ENCODE measurements at places on chromosomes 4 and X.

DNA sequence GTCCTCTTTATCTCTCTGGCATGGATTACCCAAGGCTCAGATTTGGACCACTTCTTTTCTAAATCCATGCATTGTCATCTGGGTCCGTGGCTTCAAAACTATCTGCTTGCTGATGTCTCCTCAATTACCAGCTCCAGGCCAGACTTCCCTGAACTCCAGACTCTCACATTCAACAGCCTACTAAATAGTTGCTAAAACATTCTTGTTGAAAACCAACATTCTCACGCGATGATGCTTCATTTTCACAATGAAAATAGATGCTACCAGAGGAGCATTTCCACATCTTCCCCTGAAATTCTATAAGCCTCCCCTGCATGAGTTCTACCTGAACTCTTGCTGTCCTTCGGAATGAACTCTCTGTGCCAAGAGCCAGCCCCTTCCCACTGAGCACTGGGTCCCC, 5.2 kb upstream of the TLR6 start:
- no peak for DNase-seq

GRCh38 chr4:154450966-154451365, 40.6 kb downstream of the DCHS2 start:
- no peak for DNase-seq

GRCh38 chr4:98473046-98473445, 185.4 kb downstream of the TSPAN5 start:
- DNase-seq: no peak

DNA sequence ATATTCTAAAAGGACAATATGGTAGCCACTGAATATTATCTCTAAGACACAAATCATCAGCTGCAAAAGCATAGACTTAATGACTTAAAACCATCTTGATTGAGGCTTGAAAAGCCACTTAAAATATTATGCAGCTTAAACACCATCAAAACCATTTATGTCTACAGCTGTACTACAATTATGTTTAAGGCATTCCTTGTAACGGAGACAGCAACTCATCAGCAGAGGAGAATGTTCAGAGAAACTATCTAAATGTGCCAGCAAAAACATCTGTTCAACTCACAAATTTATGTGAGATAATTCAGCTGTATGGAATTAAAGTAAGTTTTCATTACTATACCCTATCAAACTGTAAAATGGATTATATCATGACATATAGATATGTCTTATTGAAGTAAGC, 147.9 kb upstream of the CTSO start:
- no peak for DNase-seq

DNA sequence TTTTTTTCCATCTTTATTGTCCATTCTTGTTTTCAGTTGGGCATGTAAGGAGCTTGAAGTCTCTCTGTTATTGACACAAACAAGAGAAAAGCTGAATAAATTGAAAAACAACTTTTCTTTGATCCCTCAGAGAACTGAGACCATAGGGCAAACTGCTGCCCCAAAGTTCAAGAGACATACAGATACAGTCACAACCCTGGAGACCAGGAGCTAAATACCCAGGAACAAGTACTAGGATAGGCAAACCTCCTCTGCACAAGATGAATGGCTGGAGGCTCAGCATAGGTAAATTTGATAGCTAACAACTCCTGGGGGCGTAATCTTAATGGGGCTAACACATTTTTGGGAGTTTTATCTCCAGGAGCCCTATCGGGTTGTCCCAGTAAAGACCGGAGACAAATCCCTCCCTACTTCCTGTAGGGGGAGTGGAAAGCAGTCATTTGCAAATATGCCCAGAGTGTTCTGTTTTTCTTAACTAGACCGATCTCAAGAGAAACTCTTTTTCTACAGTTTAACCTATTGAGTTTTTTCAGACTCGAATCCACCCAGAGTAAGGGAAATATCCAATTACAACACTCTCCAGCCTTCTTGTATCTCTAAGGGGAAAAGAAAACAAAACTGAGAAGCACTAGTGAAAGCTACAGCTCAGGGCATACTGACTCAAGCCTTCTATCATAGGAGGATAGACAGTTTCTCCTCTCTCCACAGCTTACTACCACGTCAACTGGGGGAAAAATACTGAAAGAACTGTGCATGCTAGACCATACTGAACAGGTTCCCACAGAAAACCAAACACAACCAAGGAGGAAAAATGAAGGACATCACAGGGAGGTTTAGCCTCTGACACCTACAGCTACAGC, 23.1 kb downstream of the MAGEA8 start:
- DNase-seq: no peak

DNA sequence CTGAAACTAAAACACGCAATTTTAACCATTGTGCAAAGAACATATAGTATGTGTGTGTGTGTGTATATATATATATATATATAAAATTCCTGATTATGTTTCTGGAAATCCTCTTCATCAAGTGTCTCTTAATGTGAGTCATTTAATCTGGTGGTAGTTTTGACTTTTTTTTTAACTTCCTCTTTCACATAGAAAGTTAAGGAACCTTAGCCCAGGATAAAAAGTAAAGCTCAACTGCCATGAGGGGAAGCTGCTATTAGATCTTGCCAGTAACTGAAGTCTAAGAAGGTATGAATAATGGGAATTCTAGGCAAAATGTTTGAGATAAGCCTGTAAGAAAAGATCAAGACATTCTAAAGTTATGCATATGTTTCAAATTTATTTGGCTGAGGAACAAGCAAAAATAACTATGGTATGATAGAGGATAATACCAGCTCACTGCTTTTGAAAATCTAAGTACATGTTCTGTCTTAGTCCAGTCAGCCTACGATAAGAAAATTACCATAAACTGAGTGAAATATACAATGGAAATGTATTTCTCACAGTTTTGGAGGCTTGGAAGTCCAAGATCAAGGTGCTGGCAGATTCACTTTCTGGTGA, 757.0 kb downstream of the TRAM1L1 start:
- no peak for DNase-seq

- no peak for DNase-seq
Measured at GRCh38 chrX:22424919-22425318, 152.2 kb downstream of the CBLL2 start.

- DNase-seq: no peak
Measured at GRCh38 chrX:87924619-87925018, 407.0 kb downstream of the KLHL4 start.

DNA sequence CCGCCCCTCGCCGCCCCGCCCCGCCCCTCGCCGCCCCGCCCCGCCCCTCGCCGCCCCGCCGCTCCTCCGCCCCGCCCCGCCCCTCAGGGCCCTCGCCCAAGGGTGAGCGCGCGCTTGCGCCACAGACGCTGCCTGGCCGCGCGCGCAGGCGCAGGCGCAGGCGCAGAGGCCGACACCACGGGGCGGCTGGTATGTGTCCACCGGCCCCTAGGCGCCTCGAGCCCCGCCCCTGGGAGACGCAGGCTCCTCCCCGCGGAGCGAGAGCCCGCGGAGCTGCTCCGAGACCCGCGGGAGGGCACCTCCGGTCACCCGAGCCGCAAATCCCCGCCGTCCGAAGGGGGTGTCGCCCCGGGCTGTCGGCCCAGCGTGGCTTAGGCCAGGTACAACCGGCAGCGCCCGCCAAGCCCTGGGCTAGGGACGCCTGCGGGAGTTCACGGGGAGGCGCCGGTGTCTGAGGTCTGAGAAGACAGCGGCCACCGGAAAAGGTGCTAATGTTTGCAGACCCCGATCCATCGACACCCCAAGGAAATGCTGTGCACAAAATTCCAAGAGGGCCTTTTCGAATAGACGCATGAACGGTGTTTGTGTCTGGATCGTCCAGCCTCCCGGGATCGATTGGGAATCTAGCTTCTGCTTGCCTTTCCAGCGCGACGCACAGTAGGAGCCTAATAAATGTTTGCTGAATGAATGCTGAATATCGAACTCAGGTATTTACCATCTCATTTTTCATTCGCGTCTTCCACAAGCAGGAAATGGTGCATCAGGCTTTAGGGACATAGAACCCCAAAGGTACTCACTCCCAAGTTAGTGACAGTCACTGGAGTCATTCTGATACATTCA, 473 bp upstream of the CCNQ start:
- peak; percentile 84 for DNase-seq

GRCh38 chr4:153579410-153579809, 104.7 kb upstream of the TLR2 start:
- DNase-seq: no peak

GRCh38 chr4:69999420-69999819, 3.7 kb downstream of the STATH start:
- DNase-seq: no peak

DNA sequence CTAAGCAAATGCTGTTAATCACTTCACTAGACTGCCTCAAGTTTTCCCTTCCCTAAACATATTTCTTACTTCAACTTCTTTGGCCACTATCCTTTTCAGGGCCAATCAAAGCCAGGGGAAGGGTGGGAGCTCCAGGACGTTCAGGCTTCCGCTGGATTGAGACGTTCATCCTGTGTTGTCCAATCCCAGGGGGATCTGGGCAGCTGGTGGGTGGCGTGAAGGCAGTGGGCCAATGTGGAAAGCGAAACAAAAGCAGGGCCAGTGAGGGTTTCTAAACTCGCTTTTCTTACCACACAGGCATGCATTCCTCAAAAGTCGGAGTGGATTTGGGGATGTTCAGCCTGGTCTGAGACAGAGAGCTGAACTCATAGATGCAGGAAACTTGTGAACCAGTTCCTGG, 7.6 kb downstream of the CXCL13 start:
- DNase-seq: no peak

DNA sequence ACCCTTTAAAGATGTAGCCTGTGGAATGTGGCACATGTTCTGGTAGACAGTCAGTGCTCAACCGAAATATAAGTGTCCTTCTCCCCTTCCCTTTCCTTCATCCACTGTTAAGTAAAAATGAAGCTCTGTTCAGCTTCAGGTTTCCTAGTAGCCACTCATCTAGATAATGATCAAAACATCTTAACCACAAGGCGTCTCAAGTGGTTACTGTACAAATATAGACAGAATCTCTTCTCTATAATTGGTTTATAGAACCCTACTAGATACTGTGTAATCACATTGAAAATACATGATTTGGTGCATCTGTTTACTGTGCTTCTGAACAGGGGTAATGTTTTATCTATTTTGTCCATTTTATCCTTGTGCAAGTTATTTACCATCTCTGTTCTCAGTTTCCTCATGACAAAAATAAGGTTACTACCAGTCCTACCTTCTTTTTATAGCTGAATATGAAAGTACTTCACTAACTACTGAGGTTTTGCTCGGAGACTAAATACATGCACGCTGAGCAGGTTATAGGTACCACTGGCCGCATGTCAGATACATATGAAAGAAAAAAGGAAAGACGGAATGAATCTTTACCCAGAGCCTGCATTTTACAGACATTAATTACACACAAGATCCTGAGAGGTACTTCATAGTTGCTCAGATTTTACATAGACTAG, 20.3 kb upstream of the SLC25A4 start:
- DNase-seq: no peak

DNA sequence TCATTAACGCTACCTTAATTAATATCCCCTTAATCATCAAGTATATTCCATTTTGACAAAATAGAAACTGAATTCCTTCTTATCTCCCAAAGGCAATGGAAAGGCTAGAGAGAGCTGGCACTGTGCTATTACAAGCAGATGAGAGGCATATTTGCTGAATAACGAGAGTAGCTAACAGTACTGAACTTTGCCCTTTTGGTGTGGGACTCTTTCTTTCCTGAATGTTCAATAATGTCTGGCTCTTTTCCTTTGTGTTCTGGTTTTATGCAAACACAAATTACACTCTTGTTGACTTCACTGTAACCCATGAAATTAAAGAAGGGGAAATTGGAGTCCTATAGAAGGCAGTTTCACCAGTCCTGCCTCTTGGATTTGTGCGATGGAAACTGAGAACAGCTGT, 63.5 kb downstream of the SHROOM3 start:
- DNase-seq: no peak

- no peak for DNase-seq
Measured at GRCh38 chrX:102580891-102581290, 18.4 kb upstream of the ARMCX5 start.

- no peak for DNase-seq
Measured at GRCh38 chr4:1166509-1167243, 5.7 kb downstream of the SPON2 start.

GRCh38 chrX:71953946-71954345, 43.3 kb downstream of the NHSL2 start:
- DNase-seq: no peak

- DNase-seq: no peak
Measured at GRCh38 chrX:100358766-100359165, 51.3 kb downstream of the PCDH19 start.

DNA sequence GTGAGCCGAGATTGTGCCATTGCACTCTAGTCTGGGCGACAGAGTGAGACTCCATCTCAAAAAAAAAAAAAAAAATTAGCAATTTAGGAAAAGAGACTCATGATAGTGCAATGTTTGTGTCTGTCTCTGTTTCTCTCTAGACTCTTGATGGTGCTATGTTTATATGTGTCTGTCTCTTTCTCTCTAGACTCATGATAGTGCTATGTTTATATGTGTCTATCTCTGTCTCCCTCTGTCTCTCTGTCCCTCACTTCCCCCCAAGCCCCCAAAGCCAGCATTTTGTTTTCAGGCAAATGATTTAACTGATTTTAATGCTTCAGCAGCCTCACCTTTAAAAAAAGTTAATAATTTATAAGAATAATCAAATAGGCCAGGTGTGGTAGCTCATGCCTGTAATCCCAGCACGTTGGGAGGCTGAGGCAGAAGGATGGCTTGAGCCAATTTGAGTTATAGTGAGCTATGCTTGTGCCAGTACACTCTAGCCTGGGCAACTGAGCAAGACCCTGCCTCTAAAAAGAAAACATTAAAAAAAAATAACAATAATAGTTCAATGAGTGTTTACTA, 6.9 kb downstream of the MOB1B start:
- no peak for DNase-seq

- no peak for DNase-seq
Measured at GRCh38 chr4:149498246-149498645, 317.4 kb downstream of the IQCM start.

- DNase-seq: no peak
Measured at GRCh38 chr4:116427666-116428065, 657.7 kb downstream of the TRAM1L1 start.

- DNase-seq: no peak
Measured at GRCh38 chr4:104969394-104970082, 177.1 kb upstream of the TET2 start.

DNA sequence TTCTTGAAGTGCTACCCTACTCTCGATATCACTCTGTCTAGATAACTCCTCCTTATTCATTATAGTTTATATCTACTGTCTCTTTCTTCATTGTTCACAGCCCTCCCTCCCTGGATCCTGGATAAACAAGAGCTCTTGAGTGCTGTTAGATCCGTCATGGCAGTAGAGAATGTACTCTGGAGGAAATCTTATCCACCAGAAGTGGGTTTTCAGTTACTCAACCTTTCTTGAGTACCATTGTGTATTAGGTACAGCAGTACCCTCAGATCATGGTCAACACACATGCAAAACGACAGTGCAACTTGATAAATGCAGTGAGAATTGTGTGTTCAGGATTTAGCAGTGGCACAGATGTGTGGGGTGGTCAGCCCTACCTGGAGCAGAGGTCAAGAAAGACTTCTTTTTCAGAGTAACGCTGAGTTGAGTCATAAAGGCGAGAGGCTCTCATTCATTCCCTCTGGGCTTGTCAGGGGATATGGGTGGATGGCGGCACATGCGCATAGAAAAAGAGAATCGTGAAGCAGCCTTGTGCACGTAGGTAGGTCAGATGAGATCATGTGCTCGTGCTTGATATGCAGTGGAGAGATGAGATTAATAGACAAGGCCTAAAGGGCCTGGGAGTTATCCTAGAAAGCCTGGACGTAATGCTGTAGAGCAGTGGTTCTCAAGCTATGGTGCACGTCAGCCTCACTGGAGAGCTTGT, 89.5 kb downstream of the SNX25 start:
- no peak for DNase-seq
